ENCODE measurements at places on chromosomes 11 and 22. TPM values are rescaled to one million over a fixed set of nuclear protein-coding genes. Genes with fewer than 3 reads are reported as not detected.

GRCh38 chr22:22935056-22935545 lies 47.5 kb downstream of the IGLL5 start:
- DNase-seq, result no peak

- DNase-seq, result no peak
Observed at GRCh38 chr11:35992548-35992947, 48.7 kb downstream of the LDLRAD3 start.

DNA sequence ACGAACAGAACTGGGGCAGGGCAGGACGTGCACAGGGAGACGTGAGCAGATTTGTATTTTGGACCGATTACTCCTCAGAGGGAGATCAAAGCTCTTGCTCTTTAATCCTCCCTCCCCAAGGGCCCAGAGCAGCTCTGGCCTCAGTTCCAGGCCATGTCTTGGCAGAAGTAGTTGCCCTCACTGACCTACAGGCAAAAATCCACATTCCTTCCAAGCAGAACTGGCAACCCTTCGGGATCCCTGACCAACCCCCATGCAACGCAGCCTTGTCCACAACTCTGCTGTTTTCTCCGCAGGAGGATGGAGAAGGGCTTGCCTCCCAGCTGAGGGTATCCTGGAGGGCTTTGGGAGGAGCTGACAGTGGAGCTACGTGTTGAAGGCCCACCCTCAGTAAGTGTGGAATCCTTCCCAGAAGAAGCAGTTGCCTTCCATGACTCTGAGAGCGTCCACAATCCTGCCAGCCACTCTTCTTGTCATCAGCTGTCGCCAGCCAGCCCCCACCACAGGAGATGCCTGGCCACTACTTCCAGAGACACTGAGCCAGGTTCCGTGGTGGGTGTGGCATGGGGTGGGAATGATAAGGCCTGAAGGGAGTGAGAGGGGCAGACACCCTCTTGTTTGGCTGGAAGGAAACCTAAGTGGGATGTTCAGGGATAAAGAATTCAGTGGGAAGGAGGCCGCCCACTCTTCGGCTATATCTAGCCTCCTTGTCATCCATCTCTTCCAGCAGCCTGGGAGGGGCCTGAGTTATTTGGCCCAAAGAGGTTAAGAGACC lies 68.1 kb downstream of the PDE2A start:
- no peak for DNase-seq

- DNase-seq, result no peak
Observed at GRCh38 chr11:134755535-134755934, 343.5 kb upstream of the B3GAT1 start.

RCOR2 gene
- total RNA-seq, result 8.1 TPM

TSKU gene
- total RNA-seq, result 32.8 TPM

ARL14EP gene
- total RNA-seq, result 34.5 TPM

DNA sequence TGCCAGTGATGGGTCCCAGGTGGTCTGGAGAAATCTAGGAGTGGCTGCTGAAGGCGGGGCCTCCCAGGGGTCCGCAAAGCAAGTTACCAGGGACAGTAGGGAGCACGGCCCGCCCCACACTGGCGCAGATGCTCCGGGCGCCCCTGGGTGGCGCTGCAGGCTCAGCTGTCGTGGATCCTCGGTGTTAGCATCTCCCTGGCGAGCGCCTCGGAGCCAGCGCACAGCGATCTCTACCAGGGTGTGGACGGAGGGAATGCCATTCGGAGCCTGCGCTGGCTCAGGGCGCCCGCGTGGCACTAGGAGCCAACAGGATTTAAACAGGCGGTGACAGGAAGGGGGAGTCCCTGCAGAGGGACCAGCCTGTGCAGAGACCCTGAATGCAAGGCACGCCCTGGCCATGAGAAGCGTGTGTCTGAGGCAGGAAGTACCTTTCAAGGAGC lies 20.2 kb downstream of the FADS3 start:
- peak; percentile 85 for DNase-seq

DNA sequence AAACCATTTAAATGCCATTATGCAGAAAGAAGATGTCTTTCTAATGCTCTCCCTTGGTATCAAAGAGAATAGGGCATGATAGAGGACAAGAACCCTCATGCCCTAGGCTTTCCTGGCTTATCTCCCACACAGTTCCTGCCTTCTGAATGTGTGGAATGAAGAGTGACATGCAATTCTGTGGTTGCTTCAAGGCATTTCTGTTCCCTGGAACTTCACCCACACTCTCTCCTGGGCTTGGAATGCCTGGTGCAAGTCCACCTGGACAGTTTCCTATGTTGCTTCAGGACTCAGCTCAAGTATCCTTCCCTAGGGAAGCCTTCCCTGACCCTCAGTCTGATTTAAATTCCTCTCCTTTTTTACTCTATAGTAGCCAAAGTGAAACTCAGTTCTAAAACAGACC lies 53.8 kb upstream of the DRD2 start:
- no peak for DNase-seq

DNA sequence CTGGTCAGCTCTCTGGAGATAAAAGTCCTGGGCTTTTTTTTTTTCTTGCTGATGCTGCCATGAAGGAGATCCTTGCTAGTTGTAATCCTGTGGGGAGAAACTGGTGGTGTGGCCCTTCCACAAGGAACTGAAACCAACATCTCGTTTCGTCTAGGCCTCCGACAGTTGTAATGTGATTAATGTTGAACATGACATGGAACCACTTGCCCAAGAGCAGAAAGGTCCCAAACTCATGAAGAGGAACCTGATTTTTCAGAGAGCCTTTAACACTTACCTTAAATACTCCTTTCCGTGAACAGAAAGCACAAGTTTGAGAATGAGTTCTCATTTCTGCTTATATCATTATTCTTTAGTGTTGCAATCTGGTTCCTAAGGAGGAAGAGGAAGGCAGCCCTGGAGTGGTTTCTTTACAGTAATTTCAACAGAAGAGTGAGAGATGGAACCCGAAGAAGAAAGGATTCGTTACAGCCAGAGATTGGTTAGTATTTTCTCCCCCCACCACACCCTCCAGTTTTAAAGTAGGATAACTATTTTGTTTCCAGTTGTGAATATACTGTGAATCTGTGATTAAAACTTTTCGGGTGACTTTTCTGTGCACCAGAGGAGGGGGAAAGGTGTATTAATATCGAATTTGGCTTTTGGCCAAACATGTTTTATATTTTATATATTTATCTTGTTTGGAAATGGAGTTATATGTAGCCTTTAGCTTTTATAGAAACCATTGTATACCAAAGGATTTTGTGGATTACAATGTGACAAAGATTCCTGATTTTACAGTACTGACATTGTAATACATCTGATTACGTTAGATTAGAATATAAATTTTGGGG lies 2.0 kb downstream of the KDM2A start:
- no peak for DNase-seq

FDX1 gene
- total RNA-seq, result 14.6 TPM

TUB gene
- total RNA-seq, result 28.8 TPM

GRCh38 chr11:88359541-88359940 lies 22.0 kb upstream of the CTSC start:
- DNase-seq, result no peak

DNA sequence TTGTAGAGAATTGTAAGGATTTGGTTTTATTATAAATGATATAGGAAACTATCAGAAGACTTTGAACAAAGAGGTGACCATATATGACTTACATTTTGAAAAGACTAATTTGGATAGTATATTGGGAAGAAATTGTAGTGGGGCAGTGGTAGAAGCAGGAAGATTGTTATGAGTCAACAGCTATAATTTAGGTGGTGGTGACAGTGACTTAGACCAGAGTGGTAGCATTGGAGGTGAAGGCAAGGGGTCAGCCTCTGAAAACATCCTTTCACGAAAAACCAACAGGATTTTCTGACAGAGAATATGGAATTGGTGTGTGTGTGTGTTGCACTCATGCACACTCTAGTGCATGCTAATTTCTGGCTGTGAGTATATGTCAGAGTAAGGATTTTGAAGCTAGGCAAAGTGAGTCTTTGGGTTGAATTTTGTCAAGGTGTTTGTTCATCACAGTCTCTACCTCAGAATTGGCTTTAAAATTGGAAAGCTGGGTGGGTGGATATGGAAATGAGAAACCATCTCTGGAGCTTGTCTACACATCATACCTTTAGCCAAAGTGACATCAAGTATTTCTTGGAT lies 8.2 kb upstream of the HBE1 start:
- no peak for DNase-seq

DNA sequence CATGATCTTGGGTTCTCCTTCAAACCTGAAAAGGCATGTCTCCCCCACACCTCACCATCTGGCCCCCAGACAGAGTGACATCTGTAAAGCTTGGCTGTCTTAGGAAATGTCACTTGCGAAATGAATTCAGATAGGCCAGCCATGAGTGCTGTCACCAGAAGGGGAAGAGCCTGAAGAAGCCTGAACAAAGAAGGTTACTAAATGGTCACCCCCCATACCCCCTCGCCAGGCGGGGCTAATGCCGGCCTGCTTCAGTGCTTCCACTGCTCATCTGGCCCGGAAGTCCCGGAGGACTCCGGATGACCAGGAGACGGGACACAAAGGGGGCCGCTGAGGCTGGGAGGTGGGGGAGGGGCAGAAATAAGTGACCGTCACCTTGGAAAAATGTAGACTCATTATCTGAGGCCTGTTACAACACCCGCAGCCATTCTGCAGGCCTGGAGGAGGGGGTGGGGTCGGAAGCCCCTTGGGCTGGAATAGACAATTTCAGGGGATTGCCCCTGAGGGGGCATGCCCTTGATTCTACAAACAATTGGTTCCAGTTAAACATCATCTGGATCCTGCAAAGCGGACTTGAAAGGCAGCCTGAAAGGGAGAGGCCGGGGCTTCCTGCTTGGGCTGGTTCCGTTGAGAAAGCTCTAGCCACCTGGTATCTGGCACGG lies 43.2 kb downstream of the NAT10 start:
- no peak for DNase-seq

MDK gene
- total RNA-seq, result 981 TPM

GRCh38 chr11:120244476-120245365 lies 4.8 kb downstream of the POU2F3 start:
- DNase-seq, result no peak
